ENCODE measurements at places on chromosomes 12 and 14. TPM values are rescaled to one million over a fixed set of nuclear protein-coding genes. Genes with fewer than 3 reads are reported as not detected.

STAT6 gene
- total RNA-seq, result 212 TPM

TBX3 gene
- 31.5 TPM for total RNA-seq

PLD4 gene
- not detected for total RNA-seq

CLEC14A gene
- total RNA-seq, result 8.8 TPM

DAO gene
- not detected for total RNA-seq

RAP1B gene
- 154 TPM for total RNA-seq

DNAJC22 gene
- 1.3 TPM for total RNA-seq

GLT8D2 gene
- total RNA-seq, result 1.5 TPM

COX8C gene
- total RNA-seq, result not detected

FOXG1 gene
- total RNA-seq, result not detected

FAIM2 gene
- total RNA-seq, result 0.38 TPM

LRRIQ1 gene
- total RNA-seq, result not detected

SMCO2 gene
- 1.3 TPM for total RNA-seq

PLEKHD1 gene
- 3.5 TPM for total RNA-seq

LRRC43 gene
- not detected for total RNA-seq

OTX2 gene
- not detected for total RNA-seq

SAV1 gene
- 23.3 TPM for total RNA-seq

INHBC gene
- total RNA-seq, result not detected

DEGS2 gene
- 102 TPM for total RNA-seq

WNT5B gene
- 12.8 TPM for total RNA-seq

MFAP5 gene
- 21.2 TPM for total RNA-seq

RAD9B gene
- total RNA-seq, result not detected

PLEKHG7 gene
- total RNA-seq, result not detected

TSPAN8 gene
- total RNA-seq, result 8.3 TPM

ADIPOR2 gene
- total RNA-seq, result 47.9 TPM

SLC6A15 gene
- 2.4 TPM for total RNA-seq

POTEM gene
- not detected for total RNA-seq

IQSEC3 gene
- total RNA-seq, result 0.21 TPM

TPH2 gene
- total RNA-seq, result not detected

NFE2 gene
- total RNA-seq, result 8.6 TPM

CLEC4A gene
- 7.2 TPM for total RNA-seq

MLEC gene
- total RNA-seq, result 72.6 TPM

NUAK1 gene
- 43.5 TPM for total RNA-seq

STRN3 gene
- 29.1 TPM for total RNA-seq

KRT72 gene
- 19.2 TPM for total RNA-seq

CORO1C gene
- total RNA-seq, result 145 TPM

CLEC1A gene
- total RNA-seq, result 0.83 TPM

SLC15A4 gene
- 46.4 TPM for total RNA-seq

SOAT2 gene
- total RNA-seq, result not detected

Measured in suprapubic skin (tissue), 4 donors.